Mesenteric fat pad (tissue), 1 donor: ENCODE measurements at places on chromosomes 4 and X. TPM values are rescaled to one million over a fixed set of nuclear protein-coding genes. Genes with fewer than 3 reads are reported as not detected.

HPSE gene
- total RNA-seq: 7.4 TPM

ADGRG2 gene
- 7.1 TPM for total RNA-seq

ADH4 gene
- total RNA-seq: 4.8 TPM

HTT-AS gene
- not detected for total RNA-seq

IL21 gene
- not detected for total RNA-seq

EDA gene
- 3.1 TPM for total RNA-seq

USP53 gene
- 111 TPM for total RNA-seq

REPS2 gene
- 6.1 TPM for total RNA-seq

SAT1 gene
- total RNA-seq: 859 TPM

DCAF8L2 gene
- total RNA-seq: not detected

EFHC2 gene
- 0.29 TPM for total RNA-seq

C4orf54 gene
- not detected for total RNA-seq

FATE1 gene
- total RNA-seq: not detected

CD40LG gene
- total RNA-seq: not detected

SMR3B gene
- not detected for total RNA-seq

MAGEB6B gene
- not detected for total RNA-seq

ASIC5 gene
- not detected for total RNA-seq

EFNB1 gene
- 78.9 TPM for total RNA-seq

DNA sequence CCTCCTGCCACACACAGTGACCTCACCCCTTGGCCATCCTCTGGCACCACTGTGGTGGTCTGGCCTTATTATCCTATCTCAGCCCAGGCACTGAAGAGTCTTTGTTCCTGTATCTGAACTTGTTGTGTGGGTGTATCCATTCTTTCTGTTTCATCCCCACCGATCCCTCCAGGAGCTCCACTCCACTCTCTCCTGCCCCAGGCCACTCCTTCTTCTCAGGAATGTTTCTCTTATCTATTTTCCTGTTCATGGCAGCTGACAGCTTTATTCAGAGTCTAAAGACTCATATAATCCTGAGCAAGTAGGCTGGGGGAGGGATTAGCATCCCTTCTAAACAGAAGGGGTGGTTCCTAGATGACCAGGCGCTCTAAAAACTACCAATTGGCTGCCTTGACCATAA, 150.0 kb downstream of the ANAPC10 start:
- DNase-seq: no peak

DNA sequence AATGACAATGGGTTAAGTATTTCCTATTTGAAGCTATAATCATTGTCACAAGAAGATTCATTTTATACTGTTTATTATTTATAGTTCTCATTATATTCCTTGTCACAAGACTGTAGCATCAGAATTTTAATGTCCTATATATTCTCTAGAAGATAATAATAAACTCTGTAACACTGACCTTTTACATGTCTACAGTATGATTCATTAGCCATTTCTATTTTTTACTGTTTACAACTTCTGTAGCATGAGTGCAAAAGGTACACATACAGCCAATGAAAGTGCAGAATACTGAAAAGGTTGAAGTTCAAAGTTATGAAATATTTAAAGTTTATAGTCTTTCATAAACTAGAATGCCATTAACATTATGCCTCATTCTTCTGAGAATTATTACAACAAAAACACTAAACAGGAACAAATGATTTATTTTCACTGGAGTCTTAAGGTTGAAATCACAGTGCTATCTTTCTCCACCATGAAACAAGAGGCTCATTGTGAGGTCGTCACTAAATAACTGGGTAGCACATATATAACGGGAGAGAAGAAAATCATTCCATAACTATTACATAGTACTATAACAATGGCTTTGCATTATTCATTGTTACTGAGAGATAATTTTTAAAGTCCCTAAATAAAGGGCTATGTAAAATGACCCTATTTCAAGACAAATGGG, 4.9 kb downstream of the PRR32 start:
- DNase-seq: no peak

GRCh38 chr4:8225706-8226443, 26.8 kb downstream of the SH3TC1 start:
- no peak for DNase-seq

GRCh38 chr4:177391953-177392352, 50.3 kb downstream of the AGA start:
- DNase-seq: no peak

DNA sequence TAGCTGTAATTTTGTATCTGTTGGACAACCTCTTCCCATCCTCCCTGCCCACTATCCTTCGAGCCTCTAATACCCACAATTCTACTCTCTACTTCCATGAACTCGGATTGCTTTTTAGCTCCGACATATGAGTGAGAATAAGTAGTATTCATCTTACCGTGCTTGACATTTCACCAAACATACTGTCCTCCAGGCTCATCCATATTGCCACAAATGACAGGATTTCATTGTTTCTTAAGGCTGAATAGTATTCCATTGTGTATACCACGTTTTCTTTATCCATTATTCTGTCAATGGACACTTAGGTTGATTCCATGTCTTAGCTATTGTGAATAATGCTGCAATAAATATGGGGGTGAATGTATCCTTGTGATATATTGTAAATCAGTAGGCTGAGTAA, 26.4 kb upstream of the TTC29 start:
- DNase-seq: no peak

- DNase-seq: no peak
Observed at GRCh38 chr4:155617296-155617695, 49.4 kb upstream of the GUCY1A1 start.

DNA sequence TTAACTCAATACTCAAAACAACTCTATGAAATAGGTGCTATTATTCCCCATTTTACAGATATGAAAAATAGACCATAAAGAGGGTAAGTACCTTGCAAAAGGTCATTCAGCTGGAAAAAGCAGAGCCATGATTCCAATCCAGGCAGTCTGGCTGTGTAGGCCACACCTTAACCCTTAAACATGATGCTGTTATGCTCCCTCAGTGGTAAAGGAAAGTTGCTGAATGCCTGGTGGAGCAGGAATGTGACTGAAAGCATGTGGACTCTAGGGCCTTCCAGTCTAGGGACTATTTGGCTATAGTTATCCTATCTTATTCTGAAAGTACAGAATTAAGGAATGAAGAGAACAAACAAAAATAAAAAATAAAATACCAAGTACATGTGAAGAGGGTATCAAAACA, 19.6 kb downstream of the RP2 start:
- DNase-seq: no peak

DNA sequence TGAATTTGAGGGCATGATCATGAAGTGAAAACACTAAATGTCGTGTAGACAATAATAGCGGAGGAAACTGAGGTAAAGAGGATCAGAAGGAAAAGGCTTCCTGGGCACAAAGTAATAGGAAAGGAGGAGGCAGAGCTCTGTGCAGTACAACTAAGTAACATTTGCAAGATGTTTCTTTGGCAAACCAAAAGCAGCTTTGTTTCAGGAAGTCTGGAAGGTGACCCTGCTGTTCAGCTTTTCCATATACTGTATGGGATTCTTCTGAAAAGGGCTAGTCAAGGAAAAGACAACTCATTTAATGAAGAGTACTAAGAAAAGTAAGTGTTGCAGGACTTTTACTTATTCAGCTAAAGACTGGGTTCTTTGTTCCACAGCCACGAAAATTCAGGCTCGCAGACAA, 463.1 kb downstream of the PCDH7 start:
- DNase-seq: no peak

DNA sequence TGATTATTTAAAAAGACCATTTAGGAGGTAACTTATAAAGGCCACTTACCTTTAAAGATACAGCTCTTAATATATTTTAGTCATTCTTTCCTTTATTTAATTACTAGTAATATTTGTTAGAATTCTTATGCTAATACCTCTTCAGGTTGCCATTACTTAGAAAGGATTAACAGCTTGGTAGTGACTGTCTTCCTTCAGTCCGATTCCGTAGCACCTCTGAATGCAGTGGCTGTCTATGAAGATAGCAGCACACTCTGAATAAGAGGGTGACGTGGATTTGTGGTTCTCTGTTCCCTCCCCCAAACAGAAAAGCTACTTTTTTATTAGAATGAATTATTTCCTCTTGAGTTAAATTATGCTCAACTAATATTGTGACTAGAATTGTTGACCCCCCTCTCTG, 92.6 kb upstream of the TENM3 start:
- no peak for DNase-seq

DNA sequence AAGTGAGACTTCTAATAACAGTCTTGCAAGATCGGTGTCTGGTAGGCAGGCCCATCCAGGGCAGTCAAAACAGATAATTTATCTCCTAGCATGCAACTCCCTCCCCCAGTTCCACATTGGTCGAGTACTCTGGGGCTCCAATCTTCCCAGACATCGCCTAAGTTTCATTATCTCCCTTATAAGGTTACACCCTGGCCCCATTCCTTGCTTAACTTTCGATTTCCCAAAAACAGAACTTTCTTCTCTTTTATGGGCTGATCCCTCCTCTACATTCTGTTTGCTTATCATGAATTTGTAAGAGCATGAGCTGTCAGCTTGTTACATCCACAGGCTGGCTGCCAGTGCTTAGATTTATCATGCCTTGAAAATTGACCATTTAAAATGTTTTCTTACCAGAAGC, 471.3 kb downstream of the TECRL start:
- DNase-seq: no peak

GRCh38 chr4:152535360-152535902, 461 bp downstream of the FBXW7 start:
- DNase-seq: no peak

- DNase-seq: no peak
Observed at GRCh38 chr4:152957437-152958171, 21.5 kb downstream of the FHDC1 start.

GRCh38 chr4:75643651-75644050, 13.3 kb upstream of the CDKL2 start:
- DNase-seq: no peak

DNA sequence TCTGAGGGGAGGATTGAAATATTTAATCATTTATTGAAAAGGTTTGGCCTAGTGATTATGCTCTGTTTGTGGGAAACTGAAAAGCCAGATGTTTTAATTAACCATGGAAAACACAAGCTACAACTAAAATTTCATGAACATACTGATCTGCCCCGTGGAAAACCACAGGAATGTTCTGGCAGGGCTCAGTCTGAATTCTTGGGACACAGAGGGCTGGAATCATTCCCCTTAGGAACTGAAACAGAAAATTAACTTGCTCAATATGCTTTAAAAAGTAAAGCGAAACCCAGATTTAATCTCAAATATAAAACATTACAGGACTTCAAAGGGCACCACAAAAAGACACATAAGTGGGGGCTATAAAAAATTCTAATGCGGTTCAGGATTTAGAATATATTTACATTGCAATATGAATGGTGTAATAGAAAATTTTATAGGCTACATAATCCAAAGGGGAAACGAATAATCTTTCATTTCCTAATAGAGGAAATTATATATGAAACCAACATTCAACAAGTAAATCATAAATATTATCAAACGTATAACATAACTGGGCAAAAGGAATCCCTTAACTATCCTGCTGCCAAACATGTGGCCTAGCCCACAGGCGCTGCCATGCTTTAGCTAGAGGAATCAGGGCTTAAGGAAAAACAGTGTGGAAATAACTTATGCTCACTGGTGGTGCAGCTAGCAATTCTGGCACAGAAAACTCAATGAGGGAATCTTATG, 70.9 kb downstream of the APBB2 start:
- no peak for DNase-seq

GRCh38 chrX:26442340-26442739, 226.4 kb downstream of the MAGEB5 start:
- no peak for DNase-seq

DNA sequence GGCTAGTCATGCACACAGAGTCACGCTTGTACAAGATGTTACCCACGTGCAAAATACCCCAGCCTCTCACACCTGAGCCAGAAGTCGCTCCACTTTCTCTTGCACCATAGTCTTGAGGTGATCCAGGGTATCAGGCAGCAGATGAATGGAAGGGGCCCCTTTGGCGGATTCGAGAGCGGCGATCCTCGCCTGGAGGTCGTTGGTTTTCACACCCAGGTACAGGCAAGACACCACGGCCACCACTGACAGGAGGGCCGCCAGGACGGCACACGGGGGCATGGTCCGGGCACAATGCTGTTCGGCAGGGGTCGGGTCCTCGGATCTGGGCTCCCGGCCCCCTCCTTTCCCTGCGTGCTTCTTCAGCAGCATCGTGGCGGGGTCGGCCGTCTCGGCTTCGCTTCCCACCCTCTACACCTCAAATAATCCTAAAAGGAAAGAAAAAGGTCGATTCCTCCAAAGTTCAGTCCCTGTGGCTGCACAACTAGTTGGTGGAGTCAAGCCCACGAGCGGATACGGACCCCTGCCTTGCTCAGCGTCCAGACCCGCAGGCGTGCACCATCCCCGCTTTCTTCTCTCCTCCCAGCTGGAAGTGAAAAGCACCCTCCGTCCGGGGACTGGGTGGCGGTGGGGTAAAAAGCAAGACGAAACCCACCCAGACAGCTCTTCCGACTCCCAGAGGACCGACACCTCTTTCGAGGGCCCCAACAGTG, 652 bp downstream of the COL25A1 start:
- DNase-seq: no peak

DNA sequence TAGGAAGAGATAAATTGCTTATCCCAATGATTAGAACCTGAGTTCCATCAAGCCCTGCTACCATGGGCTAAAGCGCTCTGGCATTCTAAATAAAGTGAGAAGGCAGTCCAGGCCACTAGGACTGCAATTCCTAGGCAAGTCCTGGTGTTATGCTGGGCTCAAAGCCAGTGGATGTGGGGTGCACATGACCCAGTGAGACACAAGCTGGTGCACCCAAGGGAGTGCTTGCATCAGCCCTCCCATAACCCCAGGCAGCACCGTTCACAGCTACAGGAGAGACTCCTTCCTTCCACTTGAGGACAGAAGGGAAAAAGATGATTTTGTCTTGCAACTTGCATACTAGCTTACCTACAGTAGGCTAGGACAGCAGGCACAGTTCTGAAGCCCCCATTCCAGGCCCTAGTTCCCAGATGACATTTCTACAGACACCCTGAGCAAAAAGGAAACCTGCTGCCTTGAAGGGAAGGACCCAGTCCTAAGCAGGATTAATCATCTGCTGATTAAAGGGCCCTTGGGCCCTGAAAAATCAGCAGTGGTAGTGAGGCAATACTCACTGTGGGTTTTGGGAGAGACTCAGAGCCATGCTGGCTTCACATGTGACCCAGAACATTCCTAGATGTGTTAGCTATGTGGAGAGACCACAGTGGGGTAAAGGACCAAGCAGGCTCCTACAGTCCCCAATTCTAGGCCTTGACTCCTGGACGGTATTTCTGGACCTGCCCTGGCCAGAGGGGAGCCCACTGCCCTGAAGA, 77.8 kb downstream of the KLHL13 start:
- no peak for DNase-seq

GRCh38 chrX:20144491-20144890, 2.9 kb upstream of the EIF1AX start:
- no peak for DNase-seq

- peak; percentile 88 for DNase-seq
Observed at GRCh38 chr4:1406394-1406980, at the start of gene NKX1-1. NKX1-1 (minus strand) TSS chr4:1406442; CDS start chr4:1406442, 0 bp downstream.

DNA sequence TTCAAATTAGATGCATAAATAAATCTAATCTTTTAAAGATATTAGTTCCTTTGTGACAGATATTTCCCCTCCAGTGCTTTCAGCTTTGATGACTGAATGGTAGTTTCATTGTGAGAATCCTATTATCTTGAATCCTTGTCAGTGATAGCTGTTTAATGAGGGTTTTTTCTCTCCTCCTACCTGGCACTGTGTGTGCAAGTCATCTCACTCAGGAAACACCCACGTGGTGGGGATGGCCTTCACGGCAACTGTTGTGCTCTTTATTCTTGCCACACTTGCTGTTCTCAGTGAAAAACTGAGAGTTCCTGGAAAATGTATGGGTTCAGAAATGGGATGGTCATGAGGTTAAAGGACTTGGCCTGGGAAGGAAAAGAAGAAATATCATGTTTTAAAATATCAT, 129.9 kb downstream of the SPRY1 start:
- no peak for DNase-seq
